Stimulated activated CD8-positive, alpha-beta memory T cell treated with anti-CD3 and anti-CD28 coated beads, Interleukin-7, amount 100 ng/mL, for 1 hour (primary cell): ENCODE measurements at places on chromosomes 5 and 9.

DNA sequence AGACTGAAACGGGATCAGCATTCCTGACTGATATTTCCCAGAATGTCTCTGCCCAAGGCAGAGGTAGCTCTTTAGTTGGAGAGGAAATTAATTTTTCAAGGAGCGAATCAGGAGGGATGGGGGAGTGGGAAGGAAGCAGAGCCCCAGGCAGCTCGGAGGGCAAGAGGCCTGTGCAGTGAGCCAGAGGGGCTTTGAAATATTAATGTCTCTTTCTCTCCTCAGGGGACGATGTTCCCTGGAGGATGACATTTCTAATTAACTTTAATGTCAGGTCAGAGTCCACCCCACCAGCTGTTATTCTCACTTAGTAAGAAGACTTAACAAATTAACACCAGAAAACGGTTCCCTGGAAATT is 45.6 kb downstream of the SLC6A7 start:
- no peak for DNase-seq

DNA sequence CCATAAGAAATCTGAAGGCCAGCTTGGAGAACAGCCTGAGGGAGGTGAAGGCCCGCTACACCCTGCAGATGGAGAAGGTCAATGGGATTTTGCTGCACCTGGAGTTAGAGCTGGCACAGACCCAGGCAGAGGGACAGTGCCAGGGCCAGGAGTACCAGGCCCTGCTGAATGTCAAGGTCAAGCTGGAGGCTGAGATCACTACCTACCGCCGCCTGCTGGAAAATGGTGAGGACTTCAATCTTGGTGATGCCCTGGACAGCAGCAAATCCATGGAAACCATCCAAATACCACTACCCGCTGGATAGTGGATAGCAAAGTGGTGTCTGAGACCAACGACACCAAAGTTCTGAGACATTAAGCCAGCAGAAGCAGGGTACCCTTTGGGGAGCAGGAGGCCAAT is 100.5 kb upstream of the MAN2A1 start:
- no peak for DNase-seq

DNA sequence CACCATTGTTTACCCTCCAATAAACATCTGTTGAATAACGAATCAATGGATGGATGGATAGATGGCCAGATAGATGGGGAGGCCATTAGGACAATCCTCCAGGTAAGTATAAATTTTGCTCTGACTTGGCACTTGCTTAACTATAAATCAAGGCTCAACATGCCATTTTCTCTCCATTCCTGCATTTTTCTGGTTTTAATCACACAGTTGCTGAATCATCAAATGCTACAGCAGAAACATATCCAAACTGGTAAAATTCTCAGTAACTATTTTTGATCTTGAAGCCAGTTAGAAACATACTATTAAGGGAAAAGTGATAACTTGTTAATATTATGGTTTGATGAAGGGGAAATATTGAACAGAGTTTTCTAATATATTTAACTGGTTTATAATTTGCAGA is 71.5 kb upstream of the MTAP start:
- no peak for DNase-seq

DNA sequence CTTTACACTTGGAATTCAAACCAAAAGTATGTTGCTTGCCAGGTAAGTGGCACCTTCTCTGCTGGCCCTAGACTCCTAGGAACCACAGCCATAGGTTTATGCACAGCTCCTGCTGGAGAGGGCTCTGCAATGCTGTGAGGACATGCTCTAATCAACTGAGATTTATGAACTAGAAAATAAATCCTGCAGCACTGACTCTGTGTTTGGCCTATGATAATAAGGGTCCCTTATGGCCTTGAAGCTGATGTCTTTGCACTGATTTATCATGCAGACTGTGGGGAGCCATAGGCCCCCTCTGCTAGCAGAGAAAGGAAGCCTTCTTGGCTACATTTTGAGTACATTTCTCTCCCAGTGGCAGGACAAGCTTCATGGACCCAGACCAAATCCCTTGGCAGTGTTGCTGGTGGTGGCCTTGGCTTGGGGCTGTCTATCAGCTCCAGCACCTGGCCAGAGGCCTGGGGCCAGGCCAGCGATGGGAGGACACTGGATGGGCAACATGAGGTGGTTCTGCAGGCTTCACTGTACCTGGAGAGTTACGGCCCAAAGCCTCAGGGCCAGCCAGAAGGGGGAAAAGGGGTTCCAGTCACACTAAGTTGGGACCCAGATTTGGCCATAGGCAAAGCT is 178.0 kb downstream of the SEMA6A start:
- no peak for DNase-seq

- no peak for DNase-seq
These were observed 5.6 kb downstream of the ZNF462 start for GRCh38 chr9:106868565-106868964.

- no peak for DNase-seq
These were observed 283.6 kb downstream of the ELAVL2 start for GRCh38 chr9:23542438-23542837.

- no peak for DNase-seq
These were observed 42.8 kb downstream of the SIL1 start for GRCh38 chr5:139155333-139155732.

DNA sequence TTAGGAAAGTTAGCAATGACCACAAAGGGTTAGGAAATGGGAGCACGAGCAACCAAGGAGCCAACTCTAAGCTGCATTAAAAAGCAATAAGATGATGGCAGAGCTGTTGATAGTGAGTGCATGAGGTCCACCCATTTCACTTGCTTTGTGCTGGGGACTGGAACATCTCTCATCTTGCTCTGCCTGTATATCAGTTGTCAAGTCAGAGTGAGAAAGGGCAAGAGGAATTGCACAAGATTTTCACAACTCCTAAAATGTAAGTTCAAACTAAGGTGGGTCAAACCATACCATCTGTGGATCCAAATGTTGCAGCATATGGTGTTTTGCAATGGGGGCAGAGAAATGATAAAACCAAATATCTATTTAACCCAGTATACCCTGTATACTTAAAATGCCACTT is 2.8 kb upstream of the ESM1 start:
- no peak for DNase-seq

DNA sequence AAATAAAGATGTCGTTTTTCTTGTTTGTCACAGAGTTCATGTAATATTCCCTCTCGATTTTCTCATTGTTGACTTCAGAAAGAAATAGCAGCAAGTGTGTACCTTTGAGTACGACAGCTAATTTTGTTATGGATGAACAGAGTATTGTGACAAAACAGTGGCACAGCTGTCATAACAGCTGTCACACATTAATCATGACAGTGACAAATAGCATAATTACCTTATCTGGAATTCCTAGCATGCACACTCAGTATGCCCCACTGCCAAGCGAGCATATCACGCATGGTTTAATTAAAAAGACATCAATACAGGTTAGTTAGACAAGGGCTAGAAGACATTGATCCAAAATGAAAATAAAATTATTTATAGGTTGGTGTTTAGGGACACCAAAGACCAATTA is 375.1 kb downstream of the SPATA31D1 start:
- no peak for DNase-seq

GRCh38 chr5:72160959-72161358 is 53.7 kb downstream of the MAP1B start:
- no peak for DNase-seq

DNA sequence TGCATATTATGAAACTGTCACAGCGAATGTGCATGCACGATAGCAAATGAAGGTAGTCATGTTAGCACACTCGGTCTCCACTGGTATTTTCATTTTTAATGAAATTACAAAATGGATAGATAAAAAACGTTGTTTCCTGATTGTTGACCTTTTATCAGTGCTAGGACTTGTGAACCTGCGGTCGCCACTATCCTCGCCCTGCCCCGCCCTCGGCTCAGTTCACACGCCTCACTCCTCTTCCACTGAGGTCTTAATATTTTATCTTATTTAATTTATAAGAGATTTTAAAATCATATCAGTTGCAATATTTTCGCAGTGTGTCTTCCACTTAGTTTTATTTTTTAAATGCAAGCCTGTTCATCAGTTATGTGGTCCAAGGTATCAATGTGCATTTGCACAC is 382.6 kb upstream of the IRX4 start:
- DNase-seq, result no peak

- no peak for DNase-seq
These were observed 146.5 kb downstream of the LPAR1 start for GRCh38 chr9:110891760-110892159.

GRCh38 chr5:175894793-175895192 is 23.4 kb downstream of the CPLX2 start:
- DNase-seq, result no peak

DNA sequence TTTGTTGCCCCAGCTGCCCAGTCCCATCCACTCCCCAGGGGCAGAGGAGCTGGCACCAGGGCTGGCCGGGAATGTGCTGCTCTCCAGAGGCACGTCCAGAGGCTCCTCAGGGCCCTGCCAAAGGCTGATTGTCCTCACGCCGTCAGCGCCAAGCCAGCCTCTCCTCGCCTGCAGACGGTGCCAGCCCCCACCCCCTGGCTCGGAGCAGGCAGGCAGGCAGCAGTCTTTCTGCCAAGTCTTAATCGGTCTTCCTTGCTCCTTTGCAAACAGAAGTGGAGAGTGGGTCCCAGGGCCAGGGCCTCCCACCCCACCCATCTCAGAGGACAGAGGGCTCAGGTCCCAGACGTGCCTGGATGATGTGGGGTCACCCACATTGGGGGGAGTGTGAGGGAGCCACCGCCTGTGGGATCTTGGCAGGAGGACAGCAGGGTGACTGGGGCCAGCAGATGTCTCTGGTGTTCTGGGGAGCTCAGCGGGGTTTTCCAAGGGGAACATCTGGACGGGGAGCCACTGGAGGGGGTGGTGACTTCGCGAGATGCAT is 36.3 kb downstream of the FAM163B start:
- DNase-seq, result no peak

GRCh38 chr9:87108661-87109060 is 161.4 kb upstream of the GAS1 start:
- DNase-seq, result no peak

DNA sequence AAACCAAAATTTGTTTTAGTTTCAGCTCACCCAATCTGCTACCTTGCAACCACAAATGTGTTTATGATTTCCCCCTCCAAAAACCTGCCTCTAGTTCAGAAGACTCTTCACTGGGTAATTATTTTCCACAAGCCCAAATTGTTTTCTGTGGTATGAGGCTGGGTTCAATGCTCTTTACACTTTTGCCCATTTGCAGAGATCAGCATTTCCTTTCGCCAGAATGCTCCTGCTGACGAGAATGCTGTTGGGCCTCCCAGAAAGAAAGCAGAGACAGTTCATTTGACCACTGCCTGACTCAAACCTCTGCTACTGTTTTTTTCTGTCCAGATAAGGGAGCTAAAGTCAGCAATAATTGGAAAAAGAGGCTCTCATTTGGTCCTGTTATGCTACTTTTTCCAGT is 427.3 kb downstream of the PDE4D start:
- no peak for DNase-seq

- no peak for DNase-seq
These were observed 210.6 kb downstream of the ATP10B start for GRCh38 chr5:160641405-160641804.

DNA sequence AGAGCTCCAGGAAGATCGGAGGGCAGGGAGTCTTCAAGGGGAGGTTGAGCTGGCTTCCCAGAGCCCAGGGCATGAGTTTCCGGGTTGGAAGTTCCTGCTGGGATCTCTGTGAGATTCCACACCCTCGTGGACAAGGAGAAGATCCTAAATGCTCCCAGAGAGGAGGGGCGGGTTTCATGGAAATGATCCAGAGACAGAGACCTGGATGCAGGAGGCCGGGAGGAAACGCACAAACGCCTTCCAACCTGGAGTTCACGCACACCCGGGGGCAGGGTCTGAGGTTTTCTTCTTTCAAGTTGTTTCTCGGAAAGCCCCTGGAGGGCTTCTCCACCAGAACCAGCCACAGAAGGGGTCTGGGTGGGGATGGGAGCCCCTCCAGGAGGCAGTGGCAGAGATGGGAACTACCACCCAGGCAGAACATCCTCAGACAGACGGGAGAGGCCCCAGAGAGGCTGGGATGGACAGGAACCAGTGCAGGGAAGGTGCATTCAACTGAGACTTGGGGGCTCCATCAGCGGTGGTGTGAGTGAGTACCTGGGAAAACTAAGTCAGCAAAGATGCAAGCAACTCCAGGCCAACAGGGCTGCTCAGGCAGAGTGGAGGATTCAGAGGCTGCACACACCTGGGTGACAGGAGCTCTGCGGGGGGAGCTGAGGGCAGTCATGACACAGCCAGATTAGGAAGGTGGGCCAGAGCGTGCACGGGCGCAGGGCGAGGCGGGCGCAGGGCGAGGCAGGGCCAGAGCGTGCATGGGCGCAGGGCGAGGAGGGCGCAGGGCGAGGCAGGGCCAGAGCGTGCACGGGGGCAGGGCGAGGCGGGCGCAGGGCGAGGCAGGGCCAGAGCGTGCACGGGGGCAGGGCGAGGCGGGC is 52.1 kb upstream of the EXOC3 start:
- no peak for DNase-seq

GRCh38 chr5:74885170-74885569 is 19.0 kb upstream of the FAM169A start:
- DNase-seq, result no peak

- no peak for DNase-seq
These were observed 62.8 kb downstream of the SV2C start for GRCh38 chr5:76145945-76146344.

DNA sequence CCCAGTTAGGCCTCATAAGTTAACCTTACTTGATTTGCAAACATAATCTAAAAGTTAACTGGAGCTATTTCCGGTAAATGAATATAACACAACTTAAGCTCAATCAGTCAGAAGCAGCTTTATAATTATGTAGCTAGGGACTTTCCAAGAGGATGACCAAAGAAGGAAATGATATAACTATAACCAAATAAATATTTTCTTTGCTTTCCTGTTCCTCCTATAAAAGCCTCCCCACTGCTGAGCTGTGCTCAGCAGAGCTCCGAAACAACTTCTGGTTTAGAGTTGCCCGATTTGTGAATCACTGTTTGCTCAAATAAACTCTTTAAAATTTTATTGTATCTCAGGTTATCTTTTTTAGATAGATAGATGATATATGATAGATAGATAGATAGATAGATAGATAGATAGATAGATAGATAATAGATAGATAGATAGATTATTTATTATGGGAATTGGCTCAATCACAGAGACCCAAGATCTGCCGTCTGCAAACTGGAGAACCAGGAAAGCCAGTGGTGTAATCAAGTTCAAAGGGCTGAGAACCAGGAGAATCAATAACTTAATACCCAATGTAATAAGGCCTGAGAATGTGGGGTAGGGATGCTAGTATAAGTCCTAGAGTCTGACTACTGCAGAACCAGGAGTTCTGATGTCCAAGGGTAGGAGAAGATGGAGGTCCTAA is 19.3 kb upstream of the TMEM161B start:
- DNase-seq, result no peak

DNA sequence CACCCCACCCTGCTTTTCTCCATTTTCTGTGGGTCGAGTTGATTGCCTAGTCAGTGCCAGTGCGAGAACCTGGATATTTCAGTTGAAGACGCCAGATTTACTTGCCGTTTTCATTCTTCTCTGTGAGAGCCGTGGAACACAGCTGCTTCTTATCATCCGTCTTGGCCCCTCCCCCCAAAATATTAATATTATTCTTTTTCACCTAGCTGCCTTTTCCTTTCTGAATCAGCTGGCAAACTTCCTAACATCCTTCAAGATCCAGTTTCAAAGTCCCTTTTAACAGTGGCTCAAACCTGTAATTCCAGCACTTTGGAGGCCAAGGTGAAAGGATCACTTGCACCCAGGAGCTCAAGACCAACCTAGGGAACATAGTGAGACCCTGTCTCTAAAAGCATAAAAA is 117.1 kb upstream of the RASA1 start:
- DNase-seq, result no peak
